ENCODE measurements at places on chromosomes 7 and 10.

GRCh38 chr10:104085801-104086400, at the start of gene COL17A1:
Gene COL17A1, minus strand, starts transcription at chr10:104085880. Its CDS starts 5,207 bp downstream, at chr10:104080673.
- DNase-seq = no peak

- no peak for DNase-seq
These were observed 395.0 kb downstream of the ZWINT start for GRCh38 chr10:55966101-55966500.

DNA sequence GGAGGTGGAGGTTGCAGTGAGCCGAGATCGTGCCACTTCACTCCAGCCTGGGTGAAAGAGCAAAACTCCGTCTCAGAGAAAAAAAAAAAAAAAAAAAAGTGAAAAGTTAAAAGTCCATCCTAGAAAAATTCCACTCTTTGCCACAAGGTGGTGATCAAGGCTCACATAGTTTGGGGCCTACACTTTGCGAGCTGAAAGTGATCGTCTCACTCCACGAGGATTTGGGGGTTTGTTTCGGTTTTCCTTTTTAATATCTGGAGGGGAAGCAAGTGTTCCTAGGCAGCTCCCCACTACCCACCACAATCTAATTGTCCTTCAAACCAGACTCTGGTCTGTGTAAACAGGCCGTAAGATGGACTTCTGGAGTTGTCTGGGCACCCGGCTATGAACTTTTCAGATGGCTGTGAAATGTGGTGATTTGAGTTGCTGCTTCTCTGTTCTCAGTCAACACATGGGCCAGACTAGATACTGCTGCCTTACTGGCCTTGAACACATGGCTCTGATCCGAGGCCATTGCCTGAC, 27.1 kb downstream of the PRLHR start:
- peak; percentile 51 for DNase-seq

DNA sequence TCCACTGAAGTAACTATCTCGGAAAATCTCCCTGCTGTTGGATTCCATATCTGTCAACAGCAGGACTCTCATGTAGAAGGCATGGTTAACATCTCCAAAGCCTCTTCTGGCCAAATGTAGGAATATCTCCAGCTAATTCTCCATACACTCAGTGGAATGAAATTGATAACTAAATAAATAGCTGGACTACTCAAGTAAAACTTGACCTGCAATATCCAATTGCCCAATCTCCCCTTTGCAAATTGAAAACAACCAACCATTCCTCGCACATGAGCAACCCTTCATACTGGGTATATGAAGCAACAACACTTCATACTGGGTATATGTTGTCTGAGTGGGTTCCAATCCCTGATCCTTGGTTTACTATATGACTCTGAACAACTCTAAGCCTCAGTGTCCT, 105.4 kb upstream of the KMT2E start:
- no peak for DNase-seq

DNA sequence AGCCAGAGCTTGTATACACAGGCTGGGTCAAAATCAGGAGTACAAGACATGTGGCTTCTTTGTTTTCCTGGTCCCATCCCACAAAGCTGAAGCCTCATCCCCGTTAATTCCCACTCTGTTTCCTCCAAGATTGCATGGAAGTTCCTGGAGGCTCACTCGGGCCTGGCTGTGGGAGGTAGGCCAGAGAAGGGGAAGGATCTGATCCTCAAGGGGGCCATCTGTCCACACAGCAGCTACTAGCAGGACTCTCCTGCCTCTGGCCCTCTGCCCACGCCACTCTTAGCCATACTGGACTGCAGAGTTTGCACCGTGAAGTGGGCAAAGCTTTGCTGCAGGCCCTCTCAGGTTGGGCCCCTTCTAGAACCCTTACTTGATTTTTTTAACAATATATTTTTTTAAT, 160.6 kb downstream of the FGFR2 start:
- DNase-seq = peak; percentile 29

GRCh38 chr7:43076189-43076605, 36.2 kb upstream of the HECW1 start:
- DNase-seq = no peak

- DNase-seq = no peak
These were observed 52.7 kb downstream of the RBM17 start for GRCh38 chr10:6141296-6142151.

GRCh38 chr7:74174606-74175082, 488 bp downstream of the EIF4H start:
- peak; percentile 64 for DNase-seq

GRCh38 chr10:26550774-26551526, 112.8 kb downstream of the APBB1IP start:
- no peak for DNase-seq

- peak; percentile 17 for DNase-seq
These were observed 21.5 kb downstream of the C10orf53 start for GRCh38 chr10:49700997-49701396.

- no peak for DNase-seq
These were observed 231.3 kb upstream of the MKLN1 start for GRCh38 chr7:131096267-131096927.

DNA sequence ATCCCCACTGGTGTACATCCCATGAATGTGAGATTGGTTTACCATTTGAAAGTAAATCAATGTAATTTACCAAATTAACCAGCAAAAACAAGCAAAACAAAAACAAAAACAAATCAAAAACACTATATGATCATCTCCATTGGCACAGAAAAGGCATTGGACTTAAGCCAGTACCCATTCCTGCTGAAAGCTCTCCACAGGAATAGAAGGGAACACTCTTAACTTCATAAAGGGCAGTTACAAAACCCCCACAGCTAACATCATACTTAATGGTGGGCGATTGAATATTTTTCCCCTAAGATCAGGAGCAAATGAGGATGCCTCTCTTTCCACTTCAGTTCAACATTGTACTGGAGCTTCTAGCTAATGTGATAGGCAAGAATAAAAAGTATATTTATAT, 34.1 kb downstream of the PRKG1 start:
- no peak for DNase-seq

- peak; percentile 8 for DNase-seq
These were observed 104.5 kb upstream of the ZPBP start for GRCh38 chr7:50197549-50197948.

DNA sequence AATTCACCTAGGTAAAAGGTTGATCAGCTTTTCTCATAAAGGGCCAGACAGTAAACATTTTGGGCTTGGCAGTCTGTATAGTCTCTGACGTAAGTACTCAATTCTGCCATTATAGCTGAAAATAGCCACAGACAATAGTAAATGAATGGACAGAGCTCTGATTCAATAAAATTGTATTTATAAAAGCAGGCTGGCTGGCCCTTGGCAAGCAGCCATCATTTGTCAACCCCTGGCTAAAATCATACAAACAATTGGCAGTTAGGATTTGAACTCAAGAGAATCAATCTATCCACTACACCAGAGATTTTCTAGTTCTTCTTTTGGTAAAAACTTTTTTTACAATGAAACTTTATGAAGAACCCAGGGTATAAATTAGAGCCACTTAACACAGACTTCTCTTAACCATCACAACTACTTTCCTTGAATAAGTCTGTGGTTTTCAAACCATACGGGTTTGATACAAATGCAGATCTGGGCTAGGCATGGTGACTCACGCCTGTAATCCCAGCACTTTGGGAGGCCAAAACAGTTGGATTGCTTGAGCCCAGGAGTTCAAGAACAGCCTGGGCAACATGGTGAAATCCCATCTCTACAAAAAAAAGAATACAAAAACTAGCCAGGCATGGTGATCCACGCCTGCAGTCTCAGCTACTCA, 124.5 kb downstream of the SLC16A9 start:
- no peak for DNase-seq

- no peak for DNase-seq
These were observed 35.7 kb upstream of the ATXN7L1 start for GRCh38 chr7:105911961-105912575.

DNA sequence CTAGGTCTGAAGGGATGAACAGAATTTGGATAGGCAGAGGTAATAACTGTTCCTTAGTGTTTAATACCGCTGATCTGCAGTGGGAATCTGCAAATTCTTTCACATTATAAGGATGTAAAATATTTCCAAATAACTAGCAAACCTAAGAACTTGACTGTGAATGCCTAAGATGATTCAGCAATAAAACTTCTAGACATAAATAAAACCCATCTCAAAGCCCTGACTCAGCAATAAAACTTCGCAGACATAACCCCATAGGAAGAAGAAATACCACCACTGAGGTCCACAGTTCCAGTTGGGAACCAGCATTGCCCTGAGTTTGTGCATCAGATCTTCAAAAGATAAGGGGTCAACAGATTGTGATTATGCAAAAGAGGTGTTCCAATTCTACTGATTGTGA, 354.2 kb downstream of the GFRA1 start:
- no peak for DNase-seq

DNA sequence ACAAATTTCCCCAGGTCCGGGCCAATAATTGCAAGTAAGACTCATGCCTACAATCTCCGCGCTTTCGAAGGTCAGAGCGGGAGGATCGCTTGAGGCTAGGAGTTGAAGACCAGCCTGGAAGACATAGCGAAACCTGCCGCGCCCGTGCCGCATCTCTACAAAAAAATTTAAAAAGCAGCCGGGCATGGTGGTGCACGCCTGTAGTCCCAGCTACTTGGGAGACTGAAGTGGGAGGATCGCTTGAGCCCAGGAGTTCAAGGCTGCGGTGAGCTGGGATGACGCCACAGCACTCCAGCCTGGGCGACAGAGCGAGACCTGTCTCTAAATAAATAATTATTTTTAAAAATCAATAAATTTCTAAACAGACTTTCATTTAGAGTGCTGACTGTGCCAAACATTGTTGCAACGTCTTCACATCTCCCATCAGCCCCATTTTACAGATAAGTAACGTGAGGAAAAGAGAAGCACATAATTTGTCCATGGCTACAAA, 494 bp upstream of the CFAP43 start:
- DNase-seq = no peak

DNA sequence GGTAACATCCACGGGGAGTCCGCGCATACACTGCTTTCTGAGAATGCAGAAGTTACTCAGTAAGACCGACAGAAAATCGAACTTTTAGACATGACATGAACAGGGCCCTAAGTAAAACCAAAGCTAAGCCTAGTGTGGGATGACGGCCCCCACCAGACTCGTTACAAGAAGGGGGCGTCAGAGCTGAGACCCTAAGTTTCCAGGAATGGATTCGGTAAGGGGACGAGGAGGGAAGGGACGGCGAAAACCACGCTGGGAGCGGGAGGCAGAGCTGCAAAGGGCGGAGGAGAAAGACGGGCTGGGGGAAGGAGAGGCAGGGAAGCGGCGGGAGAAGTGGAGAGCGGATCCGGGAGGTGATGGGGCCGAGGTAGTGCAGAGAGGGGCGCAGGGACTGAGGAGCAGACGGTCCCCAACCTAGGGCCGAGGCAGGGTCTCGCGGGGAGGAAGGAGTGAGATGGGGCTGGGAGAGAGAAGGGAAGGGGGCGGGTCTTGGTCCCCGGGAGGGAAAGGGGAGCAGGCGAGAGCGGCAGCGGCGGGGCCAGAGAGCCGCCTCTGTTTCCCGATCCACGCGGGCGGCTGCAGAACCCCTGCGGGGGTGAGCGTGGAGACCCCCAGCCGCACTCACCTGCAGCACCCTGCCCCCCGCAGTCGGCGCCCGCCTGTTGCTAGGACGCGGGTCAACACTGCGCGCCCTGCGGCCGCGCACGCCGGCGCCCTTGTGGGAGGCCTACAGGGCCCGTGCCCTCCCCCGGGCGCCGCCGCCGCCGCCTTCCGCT, 513 bp downstream of the ODAD2 start:
- DNase-seq = peak; percentile 65

DNA sequence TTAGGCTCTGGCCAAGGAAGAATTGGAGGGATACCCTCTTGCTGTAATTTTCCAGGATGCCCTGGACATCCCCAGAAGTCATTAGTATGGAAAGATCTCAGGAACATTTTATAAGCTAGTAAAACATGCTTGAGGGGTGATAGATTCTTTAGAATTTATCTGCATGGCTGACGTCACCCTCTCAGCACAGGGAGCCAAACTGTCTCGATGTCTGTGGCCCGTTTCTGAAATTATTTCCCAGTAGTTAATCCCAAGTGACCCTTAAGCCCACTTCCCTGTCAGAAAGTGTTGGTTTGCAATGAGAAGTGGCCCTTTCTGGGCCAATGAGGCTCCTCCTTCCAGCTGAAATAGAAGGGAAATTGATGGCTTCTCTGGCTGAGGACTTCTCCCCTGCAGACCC, 184.5 kb upstream of the BMPER start:
- no peak for DNase-seq
